ENCODE measurements at places on chromosomes 5 and 9. TPM values are rescaled to one million over a fixed set of nuclear protein-coding genes. Genes with fewer than 3 reads are reported as not detected.

DNA sequence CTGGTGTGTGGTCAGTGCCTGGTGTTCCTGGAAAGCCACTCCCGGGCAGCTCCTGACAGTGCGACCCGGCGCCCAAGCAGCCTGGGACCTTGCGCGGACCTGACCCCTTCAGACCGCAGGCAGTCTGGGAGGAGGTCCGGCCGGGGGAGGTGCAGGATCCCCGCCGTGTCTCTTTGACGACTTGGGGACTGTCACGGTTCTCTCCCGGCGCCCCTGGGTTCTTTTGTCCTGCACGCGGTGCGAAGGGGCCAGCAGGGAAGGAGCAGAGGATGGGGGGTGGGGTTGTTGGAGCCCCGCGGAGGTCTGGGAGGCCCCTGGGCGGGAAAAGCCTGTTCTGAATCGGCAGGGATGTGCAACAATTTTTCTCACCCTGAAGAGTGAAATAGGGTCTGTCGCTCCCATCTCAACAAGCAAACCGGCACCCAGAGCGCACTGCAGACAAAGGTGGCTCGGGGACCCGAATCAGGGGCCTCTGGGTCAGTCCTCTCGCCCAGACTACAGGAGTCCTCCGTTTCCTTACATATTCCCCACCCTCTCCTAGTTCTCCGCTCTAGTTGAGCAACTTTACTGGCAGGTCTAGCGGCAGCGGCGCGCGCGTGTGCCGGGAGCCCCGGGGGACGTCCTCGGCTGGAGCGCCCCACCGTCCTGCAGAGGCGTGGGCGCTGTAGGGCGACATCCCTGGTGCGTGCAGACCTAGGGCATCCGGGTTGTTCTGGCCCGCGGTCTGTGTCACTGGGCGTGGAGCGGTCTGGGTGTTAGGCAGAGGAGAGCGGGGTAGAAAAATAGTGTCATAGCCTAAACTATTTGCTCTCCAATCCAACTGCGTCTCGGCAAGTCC lies 1.2 kb downstream of the VCAN start:
- H3K27me3 ChIP-seq, result peaks cover 14% of the 10 kb centered on the region
- DNase-seq, result peak; percentile 79
- peak overlapping the region; percentile 48 for H3K4me3 ChIP-seq
- H3K27ac ChIP-seq, result peak overlapping the region; percentile 86

GRCh38 chr5:111512375-111513130 lies at the start of gene STARD4:
TSS of gene STARD4 (minus strand) at chr5:111512535. CDS start at chr5:111507433, 5,102 bp downstream.
- H3K27ac ChIP-seq, result peak within 1 kb of the TSS; percentile 85
- no peaks in the 10 kb centered on the region for H3K27me3 ChIP-seq
- H3K4me1 ChIP-seq, result no peaks in the 10 kb centered on the region
- no peaks in the 10 kb centered on the region for H3K36me3 ChIP-seq

DNA sequence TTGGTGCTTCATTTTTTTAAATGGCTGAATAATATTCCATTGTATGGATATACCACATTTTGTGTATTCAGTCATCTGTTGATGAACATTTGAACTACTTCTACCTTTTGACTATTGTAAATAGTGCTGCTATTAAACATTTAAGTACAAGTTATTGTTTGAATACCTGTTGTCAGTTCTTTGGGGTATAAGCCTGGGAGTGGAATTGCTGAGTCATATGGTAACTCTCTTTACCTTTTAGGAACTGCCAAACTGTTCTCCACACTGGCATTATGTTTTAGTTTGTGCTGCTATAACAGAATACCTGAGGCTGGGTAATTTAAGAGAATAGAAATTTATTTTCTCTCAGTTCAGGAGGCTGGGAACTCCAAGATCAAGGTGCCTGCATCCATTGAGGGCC lies 15.7 kb upstream of the PDE8B start:
- H3K4me1 ChIP-seq, result no peaks in the 10 kb centered on the region
- H3K36me3 ChIP-seq, result no peaks in the 10 kb centered on the region
- H3K4me3 ChIP-seq, result no peak overlapping the region
- H3K27ac ChIP-seq, result no peak overlapping the region

GRCh38 chr9:101893661-101894646 lies 155.5 kb upstream of the GRIN3A start:
- DNase-seq, result no peak
- H3K4me3 ChIP-seq, result no peak overlapping the region
- no peaks in the 10 kb centered on the region for H3K27me3 ChIP-seq
- no peaks in the 10 kb centered on the region for H3K36me3 ChIP-seq
- H3K4me1 ChIP-seq, result no peaks in the 10 kb centered on the region
- no peak overlapping the region for H3K27ac ChIP-seq

DNA sequence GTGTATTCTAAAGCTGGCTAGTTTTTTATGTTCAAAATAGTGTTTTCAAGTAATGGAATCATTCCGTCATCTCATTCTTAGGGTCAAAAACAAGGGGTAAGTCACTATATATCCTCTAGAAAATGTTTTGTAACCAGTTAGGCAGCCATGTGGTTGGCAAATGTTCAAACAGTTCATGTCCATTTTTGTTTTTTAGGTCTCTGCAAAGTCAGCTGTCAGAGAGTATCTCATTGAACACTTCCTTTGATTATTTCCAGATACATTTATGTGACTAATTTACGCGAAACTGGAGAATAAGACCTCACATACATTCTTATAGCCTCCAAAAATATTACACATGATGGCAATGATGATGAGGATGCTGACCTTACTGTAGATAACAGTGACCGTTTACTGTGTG lies 50.4 kb downstream of the TRIO start:
- no peak overlapping the region for H3K27ac ChIP-seq
- no peak for DNase-seq
- H3K36me3 ChIP-seq, result no peaks in the 10 kb centered on the region
- no peak overlapping the region for H3K4me3 ChIP-seq
- no peaks in the 10 kb centered on the region for H3K4me1 ChIP-seq

The ANKRD18B gene
- total RNA-seq, result 0.11 TPM

GRCh38 chr9:120925535-120926396 lies 830 bp downstream of the TRAF1 start:
- DNase-seq, result peak; percentile 85
- no peaks in the 10 kb centered on the region for H3K4me1 ChIP-seq
- H3K36me3 ChIP-seq, result no peaks in the 10 kb centered on the region
- no peak overlapping the region for H3K4me3 ChIP-seq
- no peaks in the 10 kb centered on the region for H3K27me3 ChIP-seq

DNA sequence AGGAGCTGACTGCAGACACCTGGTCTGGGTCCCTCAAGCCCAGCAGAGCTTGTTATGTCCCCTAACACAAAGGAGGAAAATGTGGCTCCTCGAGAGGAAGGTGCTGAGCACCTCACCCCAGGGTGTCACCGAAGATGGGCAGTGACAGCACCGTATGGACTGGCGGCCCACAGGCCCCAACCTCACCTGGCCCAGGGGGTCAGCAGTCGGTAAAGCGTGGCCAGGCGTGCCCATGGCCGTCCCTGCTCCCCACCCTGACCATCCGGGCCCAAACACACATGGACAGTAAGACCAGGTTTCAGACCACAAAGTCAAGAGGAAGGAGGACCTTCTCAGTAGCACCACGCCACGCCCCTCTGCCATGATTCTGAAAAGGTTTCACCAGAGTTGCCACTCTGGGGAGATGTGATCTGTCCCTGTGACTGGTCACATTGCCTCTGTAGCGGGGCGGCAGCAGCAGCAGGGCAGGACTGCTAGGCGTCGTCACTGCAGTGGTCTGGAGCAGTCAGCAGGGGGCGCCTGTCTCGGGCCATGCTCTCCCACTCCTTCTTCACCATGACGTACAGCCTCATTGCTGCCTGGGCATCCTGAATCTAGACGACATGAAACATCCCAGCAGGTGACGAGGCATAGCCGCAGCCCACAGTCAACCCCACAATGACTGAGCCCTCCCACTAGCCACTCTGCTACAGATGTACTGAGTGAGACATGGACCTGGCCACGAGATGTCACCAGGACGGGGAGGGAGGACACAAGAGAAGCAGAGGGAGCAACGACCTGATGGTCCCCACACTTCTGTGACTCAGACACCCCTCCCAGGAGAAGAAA lies 11.1 kb downstream of the REXO4 start:
- H3K27me3 ChIP-seq, result no peaks in the 10 kb centered on the region
- peak; percentile 73 for DNase-seq
- H3K27ac ChIP-seq, result no peak overlapping the region
- peaks cover 55% of the 10 kb centered on the region for H3K36me3 ChIP-seq

DNA sequence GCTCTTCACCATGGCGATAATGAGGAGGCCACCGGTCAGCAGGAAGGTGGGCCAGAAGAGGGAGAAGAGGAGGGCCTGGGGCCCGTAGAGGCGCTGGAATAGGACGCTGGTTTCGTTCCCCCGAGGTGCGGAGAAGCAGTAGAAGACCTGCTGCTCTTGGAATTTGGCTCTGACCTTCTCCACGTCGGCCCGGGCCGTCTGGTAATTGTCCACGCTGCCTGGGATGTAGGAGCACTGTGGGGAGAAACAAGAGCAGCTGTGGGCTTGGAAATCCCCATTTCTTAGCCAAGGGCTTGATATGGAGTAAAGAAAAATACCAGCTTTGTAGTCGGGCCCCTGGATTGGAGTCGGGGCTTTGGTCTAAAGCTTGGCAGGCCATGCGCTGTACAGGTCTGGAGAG lies 10.4 kb downstream of the KCNMB1 start:
- H3K36me3 ChIP-seq, result no peaks in the 10 kb centered on the region
- DNase-seq, result no peak
- no peak overlapping the region for H3K27ac ChIP-seq

DNA sequence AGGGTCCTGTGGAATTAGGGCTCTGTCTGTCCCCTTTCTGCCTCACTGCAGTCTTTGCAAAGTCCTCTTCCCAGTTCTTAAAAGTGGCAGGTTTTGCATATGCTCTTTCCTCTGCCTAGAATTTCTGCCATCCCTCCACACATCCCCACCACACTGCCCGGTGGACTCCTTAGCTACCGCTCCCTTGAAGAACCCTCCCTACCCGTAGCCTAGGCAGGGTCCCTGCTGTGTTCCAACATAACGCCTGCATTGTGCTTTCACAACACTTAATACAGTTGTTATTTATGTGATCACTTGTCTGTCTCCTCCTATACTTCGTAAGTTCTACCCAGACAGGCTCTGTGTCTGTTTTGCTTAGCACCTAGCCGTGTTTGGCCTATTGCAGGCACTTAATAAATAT lies 142.5 kb upstream of the DMRT1 start:
- H3K4me1 ChIP-seq, result peaks cover 85% of the 10 kb centered on the region
- H3K4me3 ChIP-seq, result no peak overlapping the region
- H3K27ac ChIP-seq, result peak overlapping the region; percentile 90
- peaks cover 19% of the 10 kb centered on the region for H3K36me3 ChIP-seq

DNA sequence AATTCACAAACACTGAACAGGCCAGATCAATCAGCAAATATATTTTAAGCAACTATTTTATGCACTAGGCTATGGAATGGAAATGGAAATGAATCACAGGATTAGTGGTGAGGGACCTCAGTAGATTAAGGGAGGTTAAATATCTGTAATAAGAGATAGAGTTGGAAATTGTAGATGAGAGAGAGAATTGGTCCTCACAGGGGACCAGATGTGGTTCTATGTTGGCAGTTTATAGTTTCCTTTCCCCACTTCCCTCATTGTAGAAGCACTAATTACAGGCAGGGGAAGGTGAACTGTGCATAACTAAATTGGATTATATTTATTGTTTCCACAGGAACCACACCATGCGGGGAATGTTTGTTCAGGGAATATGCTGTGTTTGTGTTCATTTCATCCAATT lies 496.2 kb downstream of the ARHGEF28 start:
- H3K27ac ChIP-seq, result no peak overlapping the region
- no peaks in the 10 kb centered on the region for H3K4me1 ChIP-seq
- no peak overlapping the region for H3K4me3 ChIP-seq
- H3K36me3 ChIP-seq, result no peaks in the 10 kb centered on the region

DNA sequence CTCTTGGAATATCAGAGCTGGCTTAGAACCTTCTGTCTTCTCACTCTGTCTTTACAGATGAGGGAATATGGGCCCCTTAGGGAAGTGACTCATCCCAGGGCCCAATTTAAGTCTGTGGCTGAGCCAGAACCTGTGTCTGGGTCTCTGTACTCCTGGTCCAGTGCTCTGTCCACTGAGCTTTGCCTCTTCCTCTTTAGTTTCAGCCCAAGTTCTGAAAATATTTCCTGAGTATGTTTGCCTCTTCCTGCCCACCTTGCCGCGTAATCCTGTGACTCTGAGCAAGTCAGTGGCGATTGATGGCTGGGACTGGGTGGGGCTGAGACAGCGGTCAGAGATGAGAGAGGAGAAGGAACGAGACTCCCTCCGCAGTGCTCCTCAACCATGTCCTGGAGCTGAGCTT lies 7.8 kb downstream of the IER5L start:
- no peak overlapping the region for H3K27ac ChIP-seq
- DNase-seq, result no peak
- no peaks in the 10 kb centered on the region for H3K27me3 ChIP-seq
- H3K4me1 ChIP-seq, result peaks cover 54% of the 10 kb centered on the region

DNA sequence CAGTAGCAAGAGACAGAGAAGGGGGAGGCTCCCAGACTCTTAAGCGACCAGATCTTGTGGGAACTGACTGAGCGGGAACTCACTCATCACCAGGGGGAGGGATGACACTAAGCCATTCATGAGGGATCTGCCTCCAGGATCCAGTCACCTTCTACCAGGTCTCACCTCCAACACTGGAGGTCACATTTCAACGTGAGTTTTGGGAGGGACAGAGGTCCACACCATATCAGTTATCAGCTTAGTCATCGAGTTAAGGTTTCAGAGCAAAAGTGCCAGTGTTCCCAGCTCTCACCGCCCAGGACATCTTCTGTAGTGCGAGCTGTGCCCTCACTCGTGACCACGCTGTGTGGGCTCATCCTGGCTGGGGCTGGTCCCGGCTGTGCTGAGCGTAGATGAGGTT lies 98.7 kb upstream of the CACNA1B start:
- peaks cover 82% of the 10 kb centered on the region for H3K36me3 ChIP-seq
- H3K27me3 ChIP-seq, result no peaks in the 10 kb centered on the region
- no peak for DNase-seq
- H3K4me1 ChIP-seq, result no peaks in the 10 kb centered on the region
- no peak overlapping the region for H3K27ac ChIP-seq

- no peak overlapping the region for H3K27ac ChIP-seq
- no peak for DNase-seq
- no peak overlapping the region for H3K4me3 ChIP-seq
- H3K4me1 ChIP-seq, result no peaks in the 10 kb centered on the region
- H3K36me3 ChIP-seq, result peaks cover 40% of the 10 kb centered on the region
Measured at GRCh38 chr5:38527475-38527874, 29.0 kb downstream of the LIFR start.

DNA sequence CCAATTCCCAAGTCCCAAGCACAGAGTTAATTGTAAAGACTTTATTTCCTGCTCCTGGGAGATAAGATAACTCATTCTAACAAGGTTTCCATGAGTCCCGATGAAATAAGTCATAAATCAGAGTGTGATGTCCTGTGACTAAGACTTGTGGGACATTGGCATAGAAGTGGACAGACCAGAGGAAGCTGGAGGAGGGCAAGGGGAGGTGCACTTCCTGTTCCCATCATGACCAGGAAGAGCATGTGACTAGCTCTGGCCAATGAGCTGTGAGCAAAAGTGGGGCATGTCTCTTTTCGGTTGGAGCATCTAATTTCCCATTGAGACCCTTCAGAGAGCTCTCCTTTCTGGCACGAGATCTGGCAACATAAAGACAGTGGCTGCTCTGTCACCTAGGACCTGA lies 100.4 kb downstream of the ZNF354C start:
- no peaks in the 10 kb centered on the region for H3K27me3 ChIP-seq
- no peak overlapping the region for H3K27ac ChIP-seq
- DNase-seq, result no peak
- no peaks in the 10 kb centered on the region for H3K4me1 ChIP-seq
- H3K36me3 ChIP-seq, result no peaks in the 10 kb centered on the region

The PGGT1B gene
- 4.3 TPM for total RNA-seq

The FSTL4 gene
- not detected for total RNA-seq

The GRXCR2 gene
- 1.0 TPM for total RNA-seq

GRCh38 chr5:137431051-137431450 lies 68.1 kb downstream of the SPOCK1 start:
- no peak overlapping the region for H3K27ac ChIP-seq
- no peak for DNase-seq
- no peaks in the 10 kb centered on the region for H3K4me1 ChIP-seq
- H3K27me3 ChIP-seq, result no peaks in the 10 kb centered on the region

The SLC45A2 gene
- total RNA-seq, result not detected

The ALG2 gene
- 26.2 TPM for total RNA-seq

GRCh38 chr5:150788977-150789376 lies 10.4 kb downstream of the SMIM3 start:
- no peak for DNase-seq
- H3K36me3 ChIP-seq, result no peaks in the 10 kb centered on the region

Measured in right atrium auricular region (tissue), 2 donors.